ENCODE measurements at places on chromosomes 6 and 20.

DNA sequence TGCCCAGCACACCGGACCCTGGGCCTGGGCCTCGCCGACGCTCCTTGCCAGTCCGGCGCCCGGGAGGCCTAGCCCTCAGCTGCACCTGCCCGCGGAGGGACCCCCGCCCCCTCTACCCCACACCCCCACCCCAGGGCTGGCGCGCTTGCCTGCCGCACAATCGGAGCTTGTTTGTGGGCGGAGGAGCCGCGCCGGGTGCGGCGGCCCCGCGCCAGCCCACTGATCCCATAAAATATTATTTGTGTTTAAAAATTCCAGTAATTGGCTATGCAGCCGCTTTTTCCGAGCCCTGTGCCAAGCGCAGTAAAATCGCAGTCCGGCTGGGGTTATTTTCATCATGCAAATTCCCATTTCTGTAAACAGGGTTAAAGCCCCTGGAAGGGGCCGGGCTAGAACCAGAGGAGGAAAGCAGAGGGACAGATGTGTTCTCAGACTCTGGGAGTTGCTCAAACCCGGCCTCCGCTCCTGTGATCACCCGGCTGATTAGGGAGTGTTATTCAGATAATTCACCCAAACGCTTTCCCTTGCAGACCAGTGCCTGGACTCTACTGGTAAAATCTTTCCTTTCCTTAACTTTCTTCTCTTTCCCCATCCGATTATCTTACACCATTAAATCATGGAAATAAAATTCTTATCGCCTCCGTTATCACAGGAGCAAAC is 93.1 kb downstream of the NCR2 start:
- no peak for DNase-seq

DNA sequence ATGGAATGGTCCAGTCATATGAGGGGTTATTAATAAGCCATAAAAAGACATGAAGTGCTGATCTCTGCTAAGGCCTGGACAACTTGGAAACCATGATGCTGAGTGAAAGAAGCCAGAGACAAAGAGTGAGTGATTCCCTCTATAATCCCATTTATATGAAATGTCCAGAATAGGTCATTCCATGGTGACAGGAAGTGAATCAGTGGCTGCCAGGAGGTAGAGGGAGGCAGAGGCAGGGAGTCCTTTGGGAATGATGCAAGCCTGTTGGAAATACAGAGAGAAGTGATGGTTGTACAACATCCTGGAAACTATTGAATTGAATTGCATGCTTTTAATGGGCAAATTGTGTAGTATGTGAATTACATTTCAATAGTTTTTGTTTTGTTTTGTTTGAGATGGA is 26.4 kb downstream of the ANKRD60 start:
- DNase-seq = no peak

DNA sequence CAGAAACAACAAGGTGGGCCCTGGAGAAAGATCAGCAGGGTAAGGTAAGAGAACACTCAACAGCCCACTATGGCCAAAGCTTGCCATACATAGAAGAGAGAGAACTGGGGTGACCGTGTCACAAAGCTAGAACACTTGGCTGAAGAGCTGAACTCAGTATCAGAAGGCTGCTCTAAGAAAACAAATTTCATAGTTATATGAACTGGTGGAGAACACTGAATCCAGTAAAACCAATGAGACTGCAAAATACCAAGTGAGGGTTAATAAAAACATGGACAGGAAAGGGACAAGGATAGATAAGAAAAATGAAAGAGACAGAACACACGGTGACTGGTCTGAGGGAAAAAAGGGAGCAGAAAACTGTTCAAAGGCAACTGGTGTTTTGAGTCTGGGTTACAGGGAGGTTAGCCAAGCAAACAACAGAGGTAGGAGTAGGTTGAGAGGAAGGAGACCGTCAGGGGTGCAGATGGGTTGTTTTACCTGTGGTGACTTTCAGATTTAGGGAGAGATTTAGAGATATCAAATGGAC is 56.5 kb downstream of the GMDS start:
- DNase-seq = no peak

DNA sequence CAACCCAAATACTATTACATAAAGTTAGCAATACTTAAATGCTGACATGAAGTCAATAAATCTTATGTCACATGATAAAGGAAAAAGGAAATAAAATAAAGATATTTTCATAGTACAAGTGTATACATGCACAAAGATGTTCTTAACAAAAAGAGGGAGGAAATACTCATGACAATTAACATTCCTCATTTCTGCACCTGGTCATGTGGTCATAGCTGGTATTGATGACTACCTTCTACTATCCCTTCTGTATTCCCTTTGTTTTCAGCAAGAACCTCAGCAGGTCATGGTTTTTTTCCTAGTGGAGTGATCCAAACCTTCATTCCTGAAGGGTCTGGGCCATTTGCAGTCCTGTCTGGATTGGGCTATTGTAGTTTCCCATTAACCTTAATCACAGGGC is 43.5 kb upstream of the FYN start:
- no peak for DNase-seq

DNA sequence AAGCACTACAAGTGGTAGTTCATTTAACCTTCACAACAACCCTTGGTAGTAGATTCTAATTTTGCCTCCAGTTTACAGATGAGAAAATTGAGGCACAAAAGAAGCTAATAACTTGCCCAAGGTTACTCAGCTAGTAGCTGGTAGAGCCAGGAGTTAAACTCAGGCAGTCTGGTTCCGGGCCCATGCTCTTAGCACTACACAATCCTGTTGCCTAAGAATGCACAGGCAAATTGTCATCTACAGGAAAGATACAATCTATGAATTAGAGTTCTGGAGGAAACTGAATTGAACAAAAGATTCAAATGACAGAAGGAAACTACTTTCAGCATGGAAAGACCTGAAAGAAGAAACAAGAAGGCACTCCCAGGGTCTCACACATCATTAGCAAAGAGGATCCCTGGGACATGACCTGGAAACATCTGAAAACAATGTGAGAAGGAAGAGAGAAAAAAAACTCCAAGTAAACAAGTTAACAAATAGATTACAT is 56.8 kb downstream of the ZHX3 start:
- DNase-seq = no peak

Measured in activated T-cell treated with anti-CD3 and anti-CD28 coated beads, Interleukin-2, amount 50 U/mL, for 1 hour (primary cell).